Fibroblast of pulmonary artery (primary cell): ENCODE measurements at places on chromosomes 4 and X.

- no peak for DNase-seq
Observed at GRCh38 chrX:100687546-100687945, 43.5 kb downstream of the SRPX2 start.

GRCh38 chr4:158172261-158173258 is at the start of gene GASK1B:
Gene GASK1B (minus strand): TSS chr4:158173025. CDS start chr4:158171375, 1,650 bp downstream.
- DNase-seq = peak; percentile 83

DNA sequence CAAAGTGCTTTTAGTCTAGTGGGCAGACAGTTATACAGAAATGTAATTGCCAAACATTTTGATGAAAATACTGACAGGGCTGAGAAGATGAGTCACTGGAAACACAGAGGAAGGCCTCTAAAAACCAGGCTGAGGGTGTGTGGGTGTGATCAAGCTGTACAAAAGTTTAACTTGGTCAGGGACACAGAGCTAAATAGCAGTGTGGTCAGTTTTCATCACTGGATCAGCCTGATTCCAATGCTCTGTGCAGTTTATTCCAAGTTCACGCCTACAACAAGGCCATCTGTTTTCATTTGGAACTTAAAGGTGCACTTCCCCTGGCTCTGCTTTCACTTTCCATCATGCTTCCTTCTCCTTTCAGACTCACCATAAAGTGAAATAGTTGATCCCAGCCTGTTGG is 10.6 kb downstream of the CENPVL3 start:
- no peak for DNase-seq

GRCh38 chr4:8085491-8086117 is 73.0 kb downstream of the ABLIM2 start:
- no peak for DNase-seq

DNA sequence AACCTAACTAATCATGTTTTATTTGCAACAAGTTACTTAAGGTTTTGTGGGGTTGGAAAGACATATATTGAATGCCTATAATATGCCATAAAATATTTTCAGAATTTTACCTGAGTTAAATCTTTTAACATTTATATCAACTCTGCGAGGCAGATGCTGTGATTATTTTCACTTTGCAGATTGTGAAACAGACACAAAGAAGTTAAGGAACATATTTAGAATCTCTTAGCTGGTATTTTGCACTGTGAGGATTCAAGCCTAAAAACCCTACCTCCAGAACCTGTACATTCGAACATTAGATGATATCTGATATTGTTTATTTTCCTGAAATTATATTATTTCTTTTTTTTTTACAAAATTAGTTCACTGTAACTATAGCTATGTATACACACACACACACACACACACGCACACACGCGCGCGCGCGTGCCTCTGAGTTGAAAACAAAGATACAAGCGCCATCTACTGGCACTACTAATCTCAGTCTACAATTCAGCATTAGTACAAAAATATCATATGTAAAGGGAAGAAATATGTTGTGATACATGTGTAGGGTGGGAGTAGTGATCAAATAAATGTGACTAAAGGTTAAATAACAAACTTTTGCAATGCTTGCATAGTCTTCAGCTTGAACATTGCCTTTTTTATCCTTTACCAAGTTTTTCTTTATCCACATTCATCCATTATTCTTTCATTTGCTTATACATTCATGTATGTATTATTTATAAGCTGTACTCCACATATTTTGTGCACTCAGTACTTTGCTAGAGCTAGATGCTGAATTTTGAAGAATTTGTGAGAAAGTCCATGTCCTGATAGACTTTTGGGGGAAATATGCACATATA is 61.5 kb downstream of the ANXA10 start:
- peak; percentile 86 for DNase-seq

DNA sequence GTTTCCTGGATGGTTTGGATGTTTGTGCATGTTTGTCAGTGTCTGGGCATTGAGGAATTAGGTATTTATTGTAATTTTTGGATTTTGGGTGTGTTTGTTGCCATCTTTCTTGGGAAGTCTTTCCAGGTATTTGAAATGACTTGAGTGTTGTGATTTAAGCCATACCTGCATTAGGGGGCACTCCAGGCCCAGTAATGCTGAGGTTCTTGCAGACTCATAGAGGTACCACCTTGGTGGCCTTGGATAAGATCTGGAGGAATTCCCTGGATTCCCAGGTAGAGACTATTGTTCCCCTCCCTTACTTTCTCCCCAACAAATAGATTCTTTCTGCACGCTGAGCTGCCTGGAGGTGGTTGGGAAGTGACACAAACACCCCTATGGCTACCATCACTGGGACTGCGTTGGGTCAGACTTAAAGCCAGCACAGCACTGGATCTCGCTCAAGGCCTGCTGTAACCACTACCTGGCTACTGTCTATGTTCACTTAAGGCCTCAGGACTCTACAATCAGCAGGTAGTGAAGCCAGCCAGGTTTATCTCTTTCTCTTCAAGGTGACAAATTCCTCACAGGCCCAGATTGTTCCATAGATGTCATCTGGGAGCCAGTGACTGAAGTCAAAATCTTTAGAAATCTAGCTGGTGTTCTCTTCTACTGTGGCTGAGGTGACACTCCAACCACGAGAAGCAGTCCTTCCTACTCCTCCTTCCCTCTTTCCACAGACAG is 643.6 kb downstream of the PDHA2 start:
- no peak for DNase-seq

DNA sequence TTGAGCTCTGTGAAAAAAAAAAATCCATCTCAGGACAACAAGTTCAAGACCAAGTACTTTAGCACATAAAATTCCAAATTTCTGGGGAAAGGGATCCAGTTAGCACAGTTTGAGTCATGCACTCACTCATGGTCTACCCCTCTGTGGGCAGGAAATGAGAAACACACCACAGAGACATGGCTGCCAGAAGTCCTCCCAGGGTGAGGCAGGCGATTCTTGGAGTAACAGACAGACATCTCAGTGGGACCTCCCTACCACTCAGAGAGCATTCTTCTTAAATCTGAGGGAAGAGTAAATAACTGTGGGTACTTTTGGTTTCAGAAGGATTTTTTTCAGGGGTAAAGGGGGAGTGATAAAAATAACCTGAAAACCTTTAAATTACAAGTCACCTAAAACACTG is 14.1 kb downstream of the CXCL1 start:
- DNase-seq = peak; percentile 53

GRCh38 chr4:127843704-127844600 is 36.7 kb upstream of the PLK4 start:
- DNase-seq = no peak

DNA sequence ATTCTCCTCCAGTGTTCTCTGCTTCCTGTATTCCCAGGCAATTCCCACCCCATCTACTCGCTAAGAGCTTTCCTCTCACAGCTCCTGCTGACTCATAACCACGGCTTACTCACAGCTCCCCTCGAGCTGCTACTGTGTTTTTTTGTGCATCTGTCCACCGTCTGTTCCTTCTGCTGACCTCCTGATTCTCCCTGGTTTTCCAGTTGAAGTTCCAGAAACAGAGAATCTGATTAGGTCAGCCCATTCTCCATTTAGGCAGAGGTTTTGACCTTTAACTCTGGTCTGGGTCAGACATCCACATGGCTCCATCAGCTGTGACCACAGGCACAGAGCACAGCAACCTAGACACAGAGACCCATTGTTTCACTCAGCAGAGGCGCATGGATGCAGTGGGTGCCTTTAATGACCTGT is 5.5 kb upstream of the SMIM20 start:
- DNase-seq = peak; percentile 88

DNA sequence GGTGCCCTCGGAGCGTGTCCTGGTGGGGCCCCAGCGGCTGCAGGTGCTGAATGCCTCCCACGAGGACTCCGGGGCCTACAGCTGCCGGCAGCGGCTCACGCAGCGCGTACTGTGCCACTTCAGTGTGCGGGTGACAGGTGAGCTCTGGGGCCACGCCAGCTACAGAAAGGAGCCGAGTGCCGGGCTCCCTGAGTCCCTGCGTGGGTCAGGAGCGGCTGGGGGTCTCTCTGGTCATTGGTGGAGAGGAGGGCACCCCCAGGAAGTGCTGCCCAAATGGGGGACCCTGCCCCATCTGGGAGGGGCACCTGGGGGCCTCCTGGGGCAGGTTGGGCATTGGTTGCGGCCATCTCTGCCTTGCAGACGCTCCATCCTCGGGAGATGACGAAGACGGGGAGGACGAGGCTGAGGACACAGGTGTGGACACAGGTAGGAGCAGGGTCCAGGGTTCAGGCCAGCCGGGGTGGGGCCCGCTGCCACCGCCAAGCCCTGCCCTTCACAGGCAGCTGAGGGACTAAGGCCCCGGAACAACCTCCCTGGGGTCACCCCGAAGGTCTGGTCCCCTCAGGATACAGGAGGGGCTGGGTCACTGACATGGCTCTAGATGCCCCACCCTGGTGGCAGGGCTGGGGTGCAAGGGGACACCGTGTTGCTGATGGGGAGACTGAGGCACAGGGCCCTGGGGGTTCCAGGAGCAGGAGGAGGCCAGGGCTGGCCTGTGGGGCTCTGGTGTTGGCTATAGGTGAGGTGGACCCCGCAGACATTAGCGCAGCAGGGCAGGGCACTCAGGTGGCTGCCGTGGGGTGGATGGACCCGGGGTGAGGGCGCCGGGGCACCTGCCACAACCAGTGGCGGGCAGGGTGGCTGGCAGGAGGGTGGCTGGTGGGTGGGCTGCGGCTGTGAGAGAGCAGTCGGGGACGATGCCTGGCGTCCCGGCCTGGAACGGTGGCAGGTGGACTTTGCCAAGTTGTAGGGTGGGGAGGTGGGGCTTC is 6.6 kb downstream of the FGFR3 start:
- DNase-seq = no peak

- DNase-seq = peak; percentile 46
Observed at GRCh38 chrX:39309721-39310152, 508.5 kb downstream of the MID1IP1 start.

- no peak for DNase-seq
Observed at GRCh38 chr4:178240891-178241290, 798.7 kb upstream of the AGA start.

GRCh38 chr4:38905652-38906385 is 38.2 kb downstream of the FAM114A1 start:
- no peak for DNase-seq

- DNase-seq = peak; percentile 88
Observed at GRCh38 chrX:103687696-103688201, 1.2 kb upstream of the MORF4L2 start.

GRCh38 chr4:156477636-156478035 is 494.0 kb downstream of the PDGFC start:
- no peak for DNase-seq

DNA sequence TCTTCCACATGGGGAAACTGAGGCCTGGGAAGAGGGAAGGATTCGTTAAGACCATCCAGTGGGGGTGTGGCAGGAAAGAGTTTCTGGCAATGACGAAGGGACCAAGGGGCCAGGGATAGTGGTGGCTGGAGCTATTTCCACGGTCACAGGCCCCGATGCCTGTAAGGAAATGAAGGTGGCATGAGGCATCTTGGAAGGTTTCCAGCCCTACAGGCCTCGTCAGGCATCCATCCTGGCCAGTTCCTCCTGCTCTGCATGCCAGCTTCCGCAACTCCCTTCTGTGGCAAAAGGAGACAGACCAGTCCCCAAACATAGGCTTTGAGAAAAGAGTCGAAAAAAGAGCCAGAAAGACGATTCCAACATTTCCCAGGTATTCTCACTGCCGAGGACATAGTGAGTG is 9.2 kb upstream of the C4orf50 start:
- no peak for DNase-seq
